ENCODE measurements at places on chromosomes 12 and 14. TPM values are rescaled to one million over a fixed set of nuclear protein-coding genes. Genes with fewer than 3 reads are reported as not detected.

DNA sequence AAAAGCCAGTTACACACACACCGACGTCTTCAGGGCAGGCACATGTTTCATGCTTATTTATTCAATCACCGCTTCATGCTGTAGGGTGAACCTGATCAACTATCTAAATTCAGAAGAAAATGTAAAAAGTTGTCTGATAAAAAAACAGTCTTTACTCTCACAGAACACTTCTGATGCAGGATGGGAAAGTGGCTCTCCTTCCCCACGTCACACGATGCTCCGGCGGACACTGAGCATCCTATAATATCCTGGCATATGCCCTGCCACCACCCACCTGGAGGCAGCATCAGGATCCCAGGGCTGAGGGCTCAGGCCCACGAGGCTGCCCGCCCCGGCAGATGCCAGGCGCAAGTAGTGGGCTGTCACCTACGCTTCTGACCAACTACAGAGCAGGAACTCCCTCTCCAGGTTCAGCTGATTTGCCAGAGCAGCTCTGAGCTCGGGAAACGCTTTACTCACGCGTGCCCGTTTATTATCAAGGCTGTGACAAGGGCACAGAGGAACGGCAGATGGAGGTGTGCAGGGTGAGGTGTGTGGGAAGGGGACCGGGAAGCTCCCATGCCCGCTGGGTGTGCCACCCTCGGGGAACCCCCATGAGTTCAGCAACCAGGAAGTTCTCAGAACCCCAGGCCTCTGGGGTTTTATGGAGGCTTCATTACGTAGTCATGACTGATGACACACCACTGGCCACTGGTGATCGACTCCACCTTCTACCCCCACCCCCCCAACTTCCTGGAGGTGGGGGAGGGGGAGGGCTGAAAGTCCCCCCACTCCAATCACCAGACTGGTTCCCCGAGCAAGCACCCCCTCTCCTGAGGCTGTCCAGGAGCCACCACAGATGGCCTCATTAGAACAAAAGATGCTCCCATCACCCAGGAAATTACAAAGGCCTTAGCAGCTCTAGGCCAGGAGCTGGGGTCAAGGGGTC is 32.1 kb downstream of the SLC15A4 start:
- no peak overlapping the region for H3K4me3 ChIP-seq
- DNase-seq: no peak
- no peaks in the 10 kb centered on the region for H3K27me3 ChIP-seq

GRCh38 chr12:76545486-76545885 is 14.1 kb downstream of the OSBPL8 start:
- no peak for DNase-seq
- no peak overlapping the region for H3K4me3 ChIP-seq
- no peaks in the 10 kb centered on the region for H3K27me3 ChIP-seq
- H3K4me1 ChIP-seq: peaks cover 4% of the 10 kb centered on the region
- H3K36me3 ChIP-seq: no peaks in the 10 kb centered on the region

DNA sequence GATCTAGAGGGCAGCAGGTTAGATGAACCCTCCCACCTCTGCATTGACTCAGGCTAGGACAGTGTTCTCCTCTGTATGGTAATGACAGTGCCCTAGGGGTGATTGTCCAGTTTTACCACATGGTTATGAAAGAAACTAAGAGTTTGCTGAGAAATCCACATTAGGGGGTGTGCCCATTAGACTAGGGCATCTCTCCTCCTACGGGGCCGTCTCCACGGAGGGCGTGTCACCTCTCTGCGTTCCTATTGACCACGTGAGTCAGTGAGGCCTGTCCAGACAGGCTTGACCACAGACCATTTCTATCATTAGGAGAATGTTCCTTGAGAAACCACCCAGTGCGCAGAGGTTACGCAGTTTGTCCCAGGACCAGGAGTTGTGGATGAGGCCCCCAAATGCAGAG is 8.3 kb downstream of the MVK start:
- H3K4me3 ChIP-seq: no peak overlapping the region
- H3K4me1 ChIP-seq: peaks cover 3% of the 10 kb centered on the region
- no peak for DNase-seq
- no peak overlapping the region for H3K27ac ChIP-seq

- peak; percentile 96 for DNase-seq
- no peaks in the 10 kb centered on the region for H3K36me3 ChIP-seq
- no peak overlapping the region for H3K4me3 ChIP-seq
- no peaks in the 10 kb centered on the region for H3K27me3 ChIP-seq
Observed at GRCh38 chr12:116406529-116406928, 129.0 kb upstream of the MED13L start.

GRCh38 chr12:59624732-59625460 is 29.1 kb downstream of the SLC16A7 start:
- no peak overlapping the region for H3K4me3 ChIP-seq
- no peaks in the 10 kb centered on the region for H3K36me3 ChIP-seq
- H3K4me1 ChIP-seq: peaks cover 11% of the 10 kb centered on the region
- no peak for DNase-seq
- no peak overlapping the region for H3K27ac ChIP-seq
- H3K27me3 ChIP-seq: no peaks in the 10 kb centered on the region

- no peak for DNase-seq
- H3K4me1 ChIP-seq: peaks cover under 1% of the 10 kb centered on the region
- H3K36me3 ChIP-seq: no peaks in the 10 kb centered on the region
- no peaks in the 10 kb centered on the region for H3K27me3 ChIP-seq
- no peak overlapping the region for H3K4me3 ChIP-seq
Observed at GRCh38 chr14:77309131-77309530, 11.6 kb downstream of the POMT2 start.

The KCNJ8 gene
- total RNA-seq: 27.7 TPM

The DENR gene
- total RNA-seq: 11.3 TPM

The ZDHHC22 gene
- not detected for total RNA-seq

The SLC6A12 gene
- total RNA-seq: 64.3 TPM

The KRT85 gene
- not detected for total RNA-seq
